ENCODE measurements at places on chromosomes 3 and 15. TPM values are rescaled to one million over a fixed set of nuclear protein-coding genes. Genes with fewer than 3 reads are reported as not detected.
A peak's percentile ranks its signal among the peaks of the same experiment; 100 is the strongest.

GRCh38 chr3:185998136-185998535, 60.3 kb upstream of the TRA2B start:
- no peak for DNase-seq

DNA sequence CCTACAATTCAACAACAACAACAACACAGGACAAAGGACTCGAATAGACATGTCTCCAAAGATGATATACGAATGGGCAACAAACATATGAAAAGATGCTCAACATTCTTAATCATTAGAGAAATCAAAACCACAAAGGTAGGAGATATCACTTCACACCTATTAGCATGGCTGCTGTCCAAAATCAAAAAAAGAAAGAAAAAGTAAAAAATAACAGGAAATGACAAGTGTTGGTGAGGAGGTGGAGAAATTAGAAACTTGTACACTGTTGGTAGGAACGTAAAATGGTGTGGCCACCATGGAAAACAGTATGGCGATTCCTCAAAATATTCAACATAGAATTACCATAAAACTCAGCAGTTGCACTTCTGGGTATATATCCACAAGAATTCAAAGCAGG, 312.3 kb upstream of the STT3B start:
- DNase-seq: no peak

DNA sequence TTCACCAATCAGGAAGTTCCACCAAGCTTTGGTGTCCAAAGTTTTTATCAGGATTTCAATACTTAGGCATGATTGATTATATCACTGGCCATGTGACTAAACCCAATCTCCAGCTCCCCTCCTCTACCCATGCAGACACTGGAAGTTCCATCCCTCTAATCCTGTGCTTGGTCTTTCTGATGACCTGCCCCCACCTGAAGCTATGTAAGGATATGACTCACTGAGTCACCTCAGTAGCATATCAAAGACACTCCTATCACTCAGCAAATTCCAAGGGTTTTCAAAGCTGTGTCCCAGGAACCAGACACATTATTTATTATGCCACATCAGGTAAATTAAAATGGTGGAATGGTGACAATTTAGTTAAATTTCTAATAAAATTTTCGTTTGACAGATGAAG, 158.9 kb downstream of the TAFA4 start:
- DNase-seq: no peak

GRCh38 chr3:18752273-18752934, 327.3 kb upstream of the SATB1 start:
- no peak for DNase-seq

DNA sequence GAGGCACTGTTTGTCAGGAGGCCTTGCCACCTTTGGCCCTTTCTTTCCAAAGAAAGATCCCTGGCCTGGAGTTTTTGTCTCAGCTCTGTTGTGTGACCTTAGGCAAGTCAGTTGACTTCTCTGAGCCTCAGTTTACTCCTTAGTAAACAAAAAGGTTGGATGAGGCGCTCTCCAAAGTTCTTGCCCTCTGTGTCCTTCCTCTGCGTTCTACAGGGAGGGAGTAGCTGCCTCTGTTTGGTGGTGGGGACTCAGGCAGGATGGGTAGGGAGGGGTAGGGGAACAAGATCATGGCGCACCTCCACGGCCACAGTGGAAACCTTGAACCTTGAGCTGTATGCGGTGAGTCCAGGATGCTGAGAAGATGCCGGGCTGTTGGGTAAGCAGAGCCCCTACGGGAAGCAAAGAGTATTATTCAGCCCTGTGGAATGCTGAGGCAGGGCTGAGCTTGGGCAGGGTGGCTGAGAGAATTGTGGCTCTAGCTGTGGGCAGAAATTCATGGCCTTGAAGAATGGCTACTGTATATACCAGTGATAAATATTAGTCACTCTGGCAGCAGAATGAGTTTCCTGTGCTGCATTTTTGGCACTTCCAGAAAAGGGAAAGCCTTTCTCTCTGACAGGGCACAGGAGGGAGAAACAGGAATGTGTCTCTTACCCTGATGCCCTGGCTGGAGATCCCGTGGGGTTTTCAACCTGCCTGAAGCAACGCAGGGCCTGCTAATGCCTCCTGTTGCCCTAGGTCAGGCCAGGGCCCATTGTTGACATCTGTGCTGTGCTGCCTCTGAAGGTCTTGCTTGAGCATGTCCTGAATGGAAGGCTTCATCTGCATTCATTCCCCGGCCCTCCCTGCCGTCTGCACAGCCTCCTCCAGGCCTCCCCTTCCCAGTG, 39.9 kb downstream of the SMAD3 start:
- DNase-seq: no peak

GRCh38 chr15:55031727-55032126, 165.0 kb downstream of the RSL24D1 start:
- no peak for DNase-seq

DNA sequence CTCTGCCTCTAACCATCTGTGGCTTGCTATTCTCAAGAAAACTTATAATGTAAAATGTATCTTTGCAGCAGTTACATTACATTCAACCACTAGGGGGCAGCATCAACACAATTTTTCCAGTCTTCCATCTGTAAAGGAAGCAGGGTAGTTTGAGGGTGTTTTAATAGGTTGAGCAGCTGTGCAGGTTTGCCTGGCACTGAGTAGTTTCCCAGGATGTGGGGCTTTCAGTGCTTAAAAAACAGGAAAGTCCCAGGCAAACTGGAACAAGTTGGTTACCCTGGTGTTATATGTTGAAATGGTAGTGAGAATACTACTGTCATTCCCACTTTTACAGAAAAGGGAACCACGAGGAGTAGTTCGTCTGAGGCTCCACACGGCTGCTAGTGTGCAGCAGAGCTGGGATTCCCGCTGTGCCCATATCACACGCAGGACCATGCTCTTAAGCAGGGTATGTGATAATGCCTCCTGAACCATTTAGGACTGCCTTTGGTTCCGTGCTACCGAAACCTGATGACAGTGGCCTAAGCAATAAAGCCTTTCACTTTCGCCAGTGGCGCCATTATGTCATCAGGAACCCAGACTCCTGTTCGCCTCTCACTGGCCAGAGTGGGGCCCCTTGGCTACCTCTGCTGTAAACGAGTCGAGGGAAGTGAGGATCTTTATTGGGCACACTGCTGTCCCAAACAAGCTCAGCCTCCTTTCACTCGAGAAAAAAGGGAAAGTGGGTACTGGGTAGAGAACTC, 64.7 kb upstream of the ZBTB38 start:
- no peak for DNase-seq

GRCh38 chr3:189687475-189687874, 56.3 kb downstream of the TP63 start:
- DNase-seq: no peak

- DNase-seq: no peak
These were observed 4.6 kb downstream of the PRR23E start for GRCh38 chr3:127197300-127198189.

- DNase-seq: no peak
These were observed 27.3 kb downstream of the CYP11A1 start for GRCh38 chr15:74340150-74340549.

DNA sequence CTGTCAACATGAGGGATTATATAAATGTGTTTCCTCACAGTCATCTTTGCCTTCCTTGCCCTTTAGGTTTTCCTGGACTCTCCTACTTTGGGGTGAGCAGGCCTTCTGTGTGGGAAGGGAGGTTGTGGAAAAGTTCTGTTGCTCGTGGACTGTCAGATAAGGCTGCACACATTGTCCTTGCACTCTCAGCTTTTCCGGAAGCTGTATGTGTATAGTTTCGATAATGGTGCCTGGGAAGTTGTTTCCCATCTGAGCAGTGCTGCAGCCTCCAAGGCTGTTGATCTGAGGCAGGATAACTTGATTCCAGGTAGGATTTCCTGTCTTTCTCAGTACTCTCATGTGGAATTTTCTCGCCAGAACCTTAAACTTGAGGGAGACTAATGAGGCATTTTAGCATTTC, 297.8 kb upstream of the AZI2 start:
- no peak for DNase-seq

- DNase-seq: no peak
These were observed 15.9 kb upstream of the DOCK3 start for GRCh38 chr3:50658831-50659230.

- DNase-seq: no peak
These were observed 33.5 kb downstream of the PCCB start for GRCh38 chr3:136283627-136284026.

GRCh38 chr15:99291643-99292042, 40.4 kb downstream of the LRRC28 start:
- no peak for DNase-seq

DNA sequence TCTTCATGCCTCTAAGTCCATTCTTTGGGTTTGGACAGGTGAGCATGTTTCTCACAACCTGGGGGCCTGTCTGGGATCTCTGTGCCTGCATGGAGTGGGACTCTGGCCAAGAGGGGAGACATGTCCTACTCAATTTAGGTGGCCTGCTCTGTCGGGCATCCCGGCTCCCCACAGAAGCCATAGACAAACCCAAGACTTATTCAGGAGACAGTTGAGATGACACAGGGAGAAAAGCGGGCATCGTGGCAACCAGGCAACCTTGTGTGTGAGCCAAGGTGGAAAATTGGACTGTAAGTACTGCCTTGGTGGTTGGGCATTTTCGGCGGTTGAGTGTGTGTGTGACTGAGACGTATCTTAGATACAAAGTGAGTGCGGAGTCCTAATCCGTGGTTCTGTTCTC, 40.5 kb downstream of the PPCDC start:
- DNase-seq: no peak

- DNase-seq: no peak
These were observed 685.6 kb downstream of the AGBL1 start for GRCh38 chr15:86765281-86765680.

GRCh38 chr3:74630602-74631001, 16.1 kb upstream of the CNTN3 start:
- peak; percentile 60 for DNase-seq

- DNase-seq: no peak
These were observed 59.4 kb downstream of the WNT5A start for GRCh38 chr3:55427739-55428138.

DNA sequence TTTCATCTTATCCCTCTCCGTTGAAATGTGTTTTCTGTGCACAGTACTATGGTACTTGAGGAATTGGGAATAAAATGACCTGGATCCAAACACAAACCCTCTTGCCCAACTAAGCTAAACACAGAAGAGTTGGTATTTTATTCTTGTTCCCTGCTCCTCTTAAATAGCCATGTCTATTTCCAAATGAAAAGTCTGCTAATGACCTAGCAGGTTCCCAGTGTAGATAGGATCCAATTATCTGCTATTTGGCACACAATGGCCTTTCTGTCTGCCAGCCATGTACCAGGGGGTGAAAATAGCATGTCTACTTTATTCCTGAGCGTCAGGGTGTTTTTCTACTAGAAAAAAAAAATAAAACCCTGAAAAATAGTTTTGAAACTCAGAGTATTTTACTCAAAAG, 657.0 kb upstream of the NAALADL2 start:
- no peak for DNase-seq

DNA sequence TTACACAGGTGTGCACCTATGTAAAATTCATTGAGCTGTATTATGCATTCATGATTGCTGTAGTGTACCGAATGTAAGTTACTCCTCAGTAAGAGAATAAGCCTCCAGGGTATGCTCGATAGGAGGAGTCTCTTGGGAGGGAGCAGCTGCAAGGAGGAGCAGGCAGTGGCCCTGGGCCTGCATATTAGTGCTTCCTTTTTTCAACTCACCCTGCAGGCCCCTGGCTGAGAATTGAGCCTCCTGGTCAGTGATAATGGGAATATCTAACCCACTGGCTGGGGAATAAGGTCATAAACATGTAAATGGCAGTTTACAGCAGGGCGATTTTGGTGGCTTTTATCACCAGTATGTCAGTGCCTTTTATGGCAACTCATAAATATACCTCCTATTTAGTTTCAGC, 21.7 kb upstream of the SFMBT1 start:
- no peak for DNase-seq

- peak; percentile 73 for DNase-seq
These were observed 34.8 kb downstream of the RBPMS2 start for GRCh38 chr15:64740311-64741170.

DNA sequence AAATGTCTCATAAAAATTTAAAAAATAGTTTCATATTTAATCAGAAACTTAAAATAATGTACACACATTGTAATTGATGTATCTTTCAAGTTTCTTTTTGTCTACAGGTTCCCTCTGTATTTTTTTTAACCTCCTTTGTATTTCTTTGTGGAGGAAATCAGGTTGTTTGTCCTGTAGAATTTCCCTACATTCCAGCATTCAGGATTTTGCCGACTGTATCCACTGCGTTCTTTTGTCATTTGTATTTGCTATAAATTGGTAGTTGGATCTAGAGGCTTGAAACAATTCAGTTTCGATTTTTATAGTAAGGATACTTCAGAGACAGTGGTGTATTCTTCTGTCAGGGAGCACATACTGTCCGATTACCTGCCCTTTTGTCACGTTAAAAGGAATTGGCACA, 367.2 kb downstream of the SOX2 start:
- DNase-seq: no peak

- DNase-seq: no peak
These were observed 42.7 kb downstream of the PLCL2 start for GRCh38 chr3:16927485-16927884.

DNA sequence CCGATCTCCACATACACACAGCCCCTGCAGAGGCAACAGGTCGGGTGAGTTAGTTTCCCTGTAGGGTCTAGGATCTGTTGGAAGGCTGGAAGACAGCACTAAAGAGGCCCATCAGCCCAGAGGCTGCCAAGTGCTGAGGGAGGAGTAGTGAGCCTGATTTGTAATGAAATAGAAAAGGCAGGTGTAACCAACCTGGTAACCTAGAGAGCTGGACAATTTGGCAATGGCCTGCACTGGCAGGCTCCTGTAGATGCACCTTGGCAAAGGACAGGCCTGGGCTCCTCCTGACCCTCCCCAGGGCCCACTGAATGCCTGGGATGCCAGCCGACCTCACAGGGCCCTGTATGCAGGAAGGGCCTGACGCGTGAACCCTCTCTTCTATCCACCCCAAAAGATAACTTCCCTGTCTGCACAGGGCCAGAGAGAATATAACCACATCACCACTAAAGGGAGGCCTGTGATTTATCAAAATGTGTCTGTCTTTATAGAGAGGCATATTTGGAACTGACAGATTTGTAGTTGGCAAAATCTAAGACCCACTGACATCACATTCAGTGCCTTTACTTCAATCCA, 225.1 kb upstream of the CHRNA7 start:
- DNase-seq: no peak

The CTDSPL2 gene
- 27.5 TPM for total RNA-seq

The CAPN3 gene
- 27.3 TPM for total RNA-seq

The GREM1 gene
- 2.2 TPM for total RNA-seq

The CCDC191 gene
- 3.4 TPM for total RNA-seq

The FEZF2 gene
- not detected for total RNA-seq

The CCDC39 gene
- 0.63 TPM for total RNA-seq

The ARPP21 gene
- total RNA-seq: not detected

The CORO2B gene
- total RNA-seq: 3.0 TPM

The ZMAT3 gene
- total RNA-seq: 42.0 TPM

The ACKR4 gene
- total RNA-seq: 4.8 TPM

The OR5AC2 gene
- not detected for total RNA-seq

The SLITRK3 gene
- total RNA-seq: 0.06 TPM

The TMEM108 gene
- total RNA-seq: 19.3 TPM

The EXD1 gene
- total RNA-seq: not detected

The APBA2 gene
- total RNA-seq: 4.9 TPM

Measured in left lung (tissue), 14 donors.